H4 (cell line): ENCODE measurements at places on chromosomes 2 and 18. TPM values are rescaled to one million over a fixed set of nuclear protein-coding genes. Genes with fewer than 3 reads are reported as not detected.

THSD7B gene
- total RNA-seq = 0.23 and 0.35 TPM in 2 replicates

DNA sequence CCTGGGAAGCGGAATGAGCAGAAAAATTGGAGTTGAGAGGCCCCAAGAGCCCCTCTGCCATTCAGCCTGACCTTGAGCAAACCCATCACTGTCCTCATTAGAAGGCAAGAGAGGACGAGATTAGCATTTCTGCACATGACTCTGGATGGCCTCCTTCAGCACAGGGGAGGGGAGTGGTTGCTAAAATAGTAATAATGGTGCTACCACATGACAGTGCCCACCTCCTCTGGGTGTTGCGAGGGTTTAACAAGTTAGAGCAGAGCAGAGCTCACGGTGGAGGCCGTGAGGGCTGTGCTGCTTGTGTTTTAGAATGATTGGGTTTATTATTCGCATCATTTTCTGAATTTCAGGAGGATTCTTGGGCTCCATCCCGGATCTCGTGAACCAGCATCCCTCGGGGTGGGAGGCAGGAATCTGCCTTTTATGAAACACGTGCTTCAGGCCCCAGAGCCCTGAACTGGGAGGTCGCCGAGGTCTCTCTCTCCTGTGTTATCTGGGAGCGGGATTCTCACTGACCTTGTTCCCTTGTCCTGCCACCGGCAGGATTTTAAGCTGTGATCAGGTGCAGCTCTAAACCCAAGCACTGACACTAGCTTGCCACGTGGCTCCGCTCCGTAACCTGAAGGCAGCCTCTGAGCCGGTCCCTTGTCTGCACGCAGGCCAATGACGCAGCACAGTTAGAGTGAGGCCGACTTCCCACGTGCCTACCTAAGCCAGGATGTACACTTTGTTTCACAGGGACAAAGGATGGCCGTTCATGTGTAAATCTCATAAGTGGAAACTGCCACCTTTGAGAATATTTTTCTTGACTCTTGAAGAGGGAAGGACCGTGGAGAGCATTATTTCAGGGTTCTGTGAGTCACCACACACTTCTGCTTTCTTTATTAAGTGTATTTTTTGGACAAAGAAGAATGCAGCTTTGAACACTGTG, 142.3 kb downstream of the ACOXL start:
- no peak for DNase-seq

- no peak for DNase-seq
Measured at GRCh38 chr2:169046440-169047151, 15.5 kb upstream of the ABCB11 start.

GRCh38 chr2:159516241-159516758, 100.0 kb downstream of the BAZ2B start:
- peak; percentile 31 for DNase-seq

- no peak for DNase-seq
Measured at GRCh38 chr2:31000970-31001369, 137.3 kb downstream of the GALNT14 start.

GRCh38 chr2:170716851-170717598, 1.9 kb downstream of the SP5 start:
- DNase-seq = no peak

DNA sequence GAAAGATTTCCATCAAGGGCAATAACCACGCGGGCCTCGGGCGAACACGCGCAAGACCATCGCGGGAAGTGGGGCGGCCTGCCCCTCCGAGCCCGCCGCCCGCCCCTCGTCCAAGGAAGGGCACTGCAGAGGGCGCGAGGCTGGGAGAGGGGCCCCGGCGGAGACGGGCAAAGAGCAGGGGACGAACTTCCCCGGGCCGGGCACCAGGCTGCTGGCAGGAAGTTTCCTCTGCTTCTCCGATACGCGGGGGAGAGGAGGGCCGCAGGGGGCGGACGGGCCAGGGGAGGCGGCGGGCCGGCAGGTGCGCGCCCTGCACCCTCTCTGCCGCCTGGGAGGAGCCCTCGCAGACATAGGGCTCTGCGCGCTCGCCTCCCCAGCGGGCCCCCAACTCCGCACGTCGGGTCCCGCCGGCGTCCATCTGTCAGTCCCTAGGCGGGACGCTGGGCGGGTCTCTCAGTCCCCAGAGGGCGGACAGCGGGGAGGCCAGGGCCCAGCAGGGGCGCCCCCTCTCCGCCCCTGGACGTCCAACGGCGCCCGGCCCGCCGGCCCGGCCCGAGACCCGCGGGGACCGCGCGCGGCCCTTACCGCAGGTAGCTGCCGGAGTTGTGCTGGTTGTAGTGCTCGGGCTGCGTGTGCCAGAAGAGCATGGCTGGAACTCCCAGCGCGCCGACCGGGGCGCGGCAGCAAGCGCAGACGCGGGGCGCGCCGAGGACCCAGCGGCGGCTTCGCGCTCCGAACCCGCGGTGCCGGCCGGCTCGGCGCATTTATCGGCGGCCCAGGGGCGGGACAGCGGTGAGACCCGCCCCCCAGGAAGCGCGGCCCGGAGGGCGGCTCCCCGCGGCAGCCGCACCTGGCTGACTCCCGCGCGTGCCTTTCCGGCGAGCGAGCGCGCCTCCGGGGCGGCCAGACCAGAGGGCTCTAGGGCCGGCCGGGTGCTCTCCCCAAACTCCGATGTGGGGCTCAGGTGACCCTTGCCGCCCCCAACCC, at the start of gene TFCP2L1:
TSS of gene TFCP2L1 (minus strand) at position 740 of the 987 bp plus-strand sequence. CDS start at position 647, 93 bp downstream.
- DNase-seq = no peak

DNA sequence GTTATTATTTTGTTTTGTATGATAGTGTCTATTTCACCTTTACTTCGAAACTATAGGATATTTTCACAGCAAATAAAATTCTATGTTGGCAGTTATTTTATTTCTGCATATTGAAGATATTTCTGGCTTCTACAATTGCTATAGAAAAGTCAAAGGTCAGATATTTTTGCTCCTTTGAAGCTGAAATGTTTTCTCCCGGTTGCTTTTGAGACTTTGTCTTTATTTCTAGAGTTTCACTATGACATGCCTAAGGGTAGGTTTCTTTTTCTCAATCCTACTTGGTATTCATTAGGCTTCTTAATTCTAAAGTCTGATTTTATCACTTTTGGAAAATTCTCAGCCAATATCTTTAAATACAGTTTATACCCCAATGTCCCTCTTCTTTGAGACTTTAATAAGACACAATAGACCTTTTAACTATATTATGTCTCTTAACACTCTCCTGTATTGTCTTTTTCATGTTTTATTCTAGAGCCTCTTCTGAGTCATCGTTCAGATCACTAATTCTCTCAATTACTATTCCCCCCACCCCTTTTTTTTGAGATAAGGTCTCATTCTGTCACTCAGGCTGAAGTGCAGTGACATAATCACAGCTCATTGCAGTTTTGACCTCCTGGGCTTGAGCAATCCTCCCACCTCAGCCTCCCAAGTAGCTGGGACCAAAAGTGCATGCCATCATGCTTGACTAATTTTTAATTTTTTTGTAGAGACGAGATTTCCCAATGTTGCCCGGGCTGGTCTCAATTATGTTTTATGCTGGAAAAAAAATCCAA, 50.5 kb downstream of the USP37 start:
- DNase-seq = no peak

DNA sequence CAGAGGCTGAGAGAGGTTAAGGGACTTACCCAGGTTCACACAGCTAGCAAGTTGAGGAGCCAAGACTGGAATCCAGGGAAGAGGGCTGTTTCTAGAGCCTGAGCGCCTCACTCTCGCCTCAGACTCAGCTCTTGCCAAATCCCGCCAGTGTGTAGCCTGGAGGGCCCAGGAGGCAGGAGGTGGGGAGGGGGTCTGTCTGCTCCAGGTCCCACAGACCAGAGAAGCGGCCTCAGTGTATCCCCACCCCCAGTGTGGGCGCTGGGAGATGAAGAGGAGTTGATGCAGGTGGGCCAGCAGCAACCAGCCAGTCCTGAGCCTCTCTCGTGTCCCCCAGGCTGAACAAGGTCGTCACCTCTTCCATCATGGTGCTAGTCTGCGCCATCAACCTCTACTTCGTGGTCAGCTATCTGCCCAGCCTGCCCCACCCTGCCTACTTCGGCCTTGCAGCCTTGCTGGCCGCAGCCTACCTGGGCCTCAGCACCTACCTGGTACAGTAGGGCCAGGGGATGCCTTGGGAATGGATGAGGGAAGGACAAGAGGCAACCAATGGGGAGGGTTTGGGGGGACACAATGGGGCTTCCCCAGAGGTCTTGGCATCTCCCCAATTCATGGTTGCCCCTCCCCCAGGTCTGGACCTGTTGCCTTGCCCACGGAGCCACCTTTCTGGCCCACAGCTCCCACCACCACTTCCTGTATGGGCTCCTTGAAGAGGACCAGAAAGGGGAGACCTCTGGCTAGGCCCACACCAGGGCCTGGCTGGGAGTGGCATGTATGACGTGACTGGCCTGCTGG, 5.2 kb upstream of the CTDSP1 start:
- DNase-seq = no peak
